ENCODE measurements at places on chromosomes 11 and 22.

DNA sequence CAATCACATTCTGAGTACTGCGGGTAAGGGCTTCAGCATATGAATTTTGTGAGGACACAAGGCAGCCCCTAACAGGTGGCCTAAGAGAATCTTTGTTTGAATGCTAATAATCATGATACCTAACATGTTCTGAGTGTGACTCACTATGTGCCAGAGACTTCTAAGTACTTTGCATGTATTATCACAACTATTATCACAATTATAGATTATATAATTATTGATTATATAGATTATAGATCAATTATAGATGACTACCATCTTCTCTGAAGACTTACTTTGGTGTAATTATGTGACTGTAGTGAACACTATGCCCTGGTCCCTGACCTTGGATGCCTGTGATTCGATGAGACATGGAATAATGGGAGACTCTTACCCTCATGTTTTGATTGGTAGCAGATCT, 62.6 kb downstream of the FLI1 start:
- DNase-seq = no peak

DNA sequence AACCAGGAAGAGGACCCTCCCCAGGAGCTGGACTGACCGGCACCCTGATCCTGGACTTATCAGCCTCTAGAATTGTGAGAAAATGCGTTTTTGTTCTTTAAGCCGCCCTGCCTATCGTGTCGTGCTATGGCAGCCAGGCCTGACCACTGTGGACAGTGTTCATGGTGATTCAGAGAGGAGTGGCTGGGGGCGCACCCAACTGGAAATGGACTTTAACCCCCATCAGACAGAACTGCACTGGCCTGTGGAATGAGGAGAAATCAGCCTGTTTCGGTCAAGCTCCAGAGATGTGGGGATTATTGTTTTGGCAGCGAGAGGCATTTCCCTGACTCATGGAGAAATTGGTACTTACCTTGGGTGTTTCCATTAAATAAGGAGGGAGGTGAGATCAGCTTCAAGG, 1437.8 kb downstream of the BRD1 start:
- DNase-seq = no peak

GRCh38 chr11:33317662-33318061, 60.5 kb downstream of the HIPK3 start:
- no peak for DNase-seq

- DNase-seq = peak; percentile 90
Observed at GRCh38 chr11:18065572-18065971, 19.5 kb upstream of the TPH1 start.

DNA sequence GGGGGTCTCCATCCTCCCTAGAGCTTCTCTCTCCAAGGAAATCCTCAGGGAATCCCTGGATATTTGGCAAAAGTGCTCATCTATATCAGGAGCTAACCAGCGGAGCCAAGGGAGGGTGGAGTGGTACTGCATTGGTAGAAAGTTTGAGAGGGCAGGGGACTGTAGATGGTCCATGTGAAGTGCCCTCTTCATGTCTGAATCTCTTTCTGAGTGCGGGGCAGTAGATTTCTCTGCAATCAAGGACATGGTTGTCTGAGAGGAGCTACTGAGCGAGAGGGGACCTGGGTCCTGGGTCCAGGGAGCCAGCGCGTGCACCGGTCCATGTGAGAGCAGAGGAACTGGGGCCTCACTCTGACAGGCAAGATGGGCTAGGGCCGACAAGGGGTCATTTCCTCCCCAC, 701 bp downstream of the DIXDC1 start:
- DNase-seq = no peak

DNA sequence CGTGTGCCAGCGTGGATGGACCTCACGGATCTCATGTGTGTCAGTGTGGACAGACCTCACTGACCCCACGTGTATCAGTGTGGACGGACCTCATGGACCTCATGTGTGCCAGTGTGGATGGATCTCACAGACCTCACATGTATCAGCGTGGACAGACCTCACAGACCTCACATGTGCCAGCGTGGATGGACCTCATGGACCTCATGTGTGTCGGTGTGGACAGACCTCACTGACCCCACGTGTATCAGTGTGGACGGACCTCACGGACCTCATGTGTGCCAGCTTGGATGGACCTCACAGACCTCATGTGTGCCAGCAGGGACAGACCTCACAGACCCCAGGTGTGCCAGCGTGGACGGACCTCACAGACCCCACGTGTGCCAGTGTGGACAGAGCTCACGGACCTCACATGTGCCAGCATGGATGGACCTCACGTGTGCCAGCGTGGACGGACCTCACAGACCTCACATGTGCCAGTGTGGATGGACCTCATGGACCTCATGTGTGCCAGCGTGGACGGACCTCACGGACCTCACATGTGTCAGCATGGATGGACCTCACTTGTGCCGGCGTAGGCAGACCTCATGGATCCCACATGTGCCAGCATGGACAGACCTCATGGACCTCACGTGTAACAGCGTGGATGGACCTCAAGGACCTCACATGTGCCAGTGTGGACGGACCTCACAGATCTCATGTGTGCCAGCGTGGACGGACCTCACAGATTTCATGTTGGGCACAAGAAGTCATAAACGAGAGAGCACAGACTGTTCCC, 18.2 kb downstream of the TTLL8 start:
- no peak for DNase-seq

DNA sequence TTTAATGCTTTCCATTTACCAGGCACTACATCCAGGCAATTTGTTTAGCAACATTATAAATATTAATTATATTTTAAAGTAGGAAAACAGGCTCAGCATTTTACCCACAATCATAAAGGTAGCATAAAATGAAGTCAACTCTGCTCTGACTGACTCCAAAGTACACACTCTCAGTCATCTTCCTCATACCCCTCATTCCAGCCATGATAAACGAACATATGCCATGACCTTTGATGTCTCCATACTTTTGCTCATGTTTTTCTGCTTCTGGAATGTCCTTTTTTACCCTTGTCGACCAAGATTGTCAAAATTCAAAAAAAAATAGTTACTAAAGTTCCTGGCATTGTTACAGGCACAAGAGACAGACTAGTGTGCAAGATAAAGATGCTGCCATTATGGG, 77.7 kb upstream of the SOX6 start:
- DNase-seq = no peak

DNA sequence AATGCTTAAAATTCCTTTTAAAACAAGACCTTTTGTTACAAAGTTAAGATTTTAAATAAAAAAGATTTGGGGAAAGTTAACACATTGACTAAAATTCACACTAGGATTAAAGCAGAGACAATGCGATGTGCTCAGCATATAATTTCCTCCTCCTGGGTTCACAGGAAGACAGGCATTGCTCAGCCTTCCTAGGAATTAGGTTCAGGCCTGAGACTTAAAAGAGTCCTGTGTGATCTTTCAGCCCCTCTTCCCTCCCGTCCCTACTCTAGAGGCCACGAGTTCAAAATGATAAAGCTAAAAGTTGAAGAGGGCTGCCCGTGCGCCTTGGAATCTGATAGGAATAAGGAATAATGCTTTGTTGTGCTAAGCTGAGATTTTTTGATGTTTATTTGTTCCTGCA, 218.6 kb downstream of the KIRREL3 start:
- no peak for DNase-seq
